Activated CD4-positive, alpha-beta T cell treated with anti-CD3 and anti-CD28 coated beads for 4 hours (primary cell): ENCODE measurements at places on chromosomes 2 and 18.

DNA sequence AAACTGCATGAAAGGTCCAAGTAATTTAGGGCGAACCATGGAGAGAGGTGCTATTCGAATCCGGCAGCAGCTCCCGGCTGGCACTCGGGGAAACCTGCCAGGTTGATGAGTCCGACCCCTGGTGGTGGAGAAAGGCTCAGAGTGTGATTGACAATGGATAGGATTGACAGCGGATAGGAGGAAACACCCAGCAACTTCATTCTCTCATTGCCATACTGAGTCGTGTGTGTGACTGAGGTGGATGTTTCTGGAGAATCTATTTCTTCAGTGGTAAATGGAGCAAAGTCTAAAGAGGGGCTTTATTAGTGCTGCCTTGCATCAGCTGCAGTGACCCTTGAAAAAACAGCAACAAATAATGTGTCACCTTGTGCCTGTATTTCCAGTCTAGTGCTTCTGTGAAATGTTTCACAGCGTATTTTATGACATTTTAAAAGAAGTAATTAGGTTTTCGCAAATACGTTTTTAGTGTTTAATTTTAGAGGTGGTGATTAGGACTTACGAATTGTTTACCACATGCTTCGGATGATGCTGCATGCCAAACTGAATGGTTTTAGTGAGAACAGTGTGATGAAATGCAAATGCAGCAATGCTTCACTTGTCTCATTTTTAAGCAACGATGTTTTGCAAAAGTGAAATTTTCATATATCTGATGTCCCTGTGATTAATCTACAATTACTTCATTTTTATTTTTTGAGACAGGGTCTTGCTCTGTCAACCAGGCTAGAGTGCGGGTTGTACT is 102.0 kb downstream of the DCDC2C start:
- no peak for DNase-seq

GRCh38 chr18:60350150-60350549 is 22.4 kb downstream of the MC4R start:
- no peak for DNase-seq

GRCh38 chr2:129798301-129798581 is 181.2 kb upstream of the RAB6C start:
- DNase-seq, result no peak

DNA sequence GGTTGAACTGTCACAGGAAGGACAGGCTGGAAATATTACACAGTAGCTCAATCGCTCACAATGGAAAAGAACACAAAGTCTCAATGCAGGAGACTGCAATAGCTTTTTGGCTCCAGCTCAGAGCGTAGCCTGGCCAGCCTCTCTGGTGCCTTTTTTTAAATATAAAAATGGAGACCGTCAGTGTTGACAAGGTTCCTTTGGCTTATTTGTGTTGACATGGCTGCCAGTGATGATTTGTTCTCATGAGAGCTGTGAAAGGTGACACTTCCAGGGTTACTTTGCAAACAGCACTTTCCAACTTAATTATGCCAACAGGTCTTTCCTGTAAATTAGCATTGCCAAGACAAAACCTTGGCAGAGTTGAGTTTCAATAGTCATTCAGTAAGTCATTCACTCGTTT is 70.8 kb downstream of the KCNE4 start:
- DNase-seq, result no peak

- DNase-seq, result no peak
These were observed 210.7 kb downstream of the MTX2 start for GRCh38 chr2:176479961-176480360.

DNA sequence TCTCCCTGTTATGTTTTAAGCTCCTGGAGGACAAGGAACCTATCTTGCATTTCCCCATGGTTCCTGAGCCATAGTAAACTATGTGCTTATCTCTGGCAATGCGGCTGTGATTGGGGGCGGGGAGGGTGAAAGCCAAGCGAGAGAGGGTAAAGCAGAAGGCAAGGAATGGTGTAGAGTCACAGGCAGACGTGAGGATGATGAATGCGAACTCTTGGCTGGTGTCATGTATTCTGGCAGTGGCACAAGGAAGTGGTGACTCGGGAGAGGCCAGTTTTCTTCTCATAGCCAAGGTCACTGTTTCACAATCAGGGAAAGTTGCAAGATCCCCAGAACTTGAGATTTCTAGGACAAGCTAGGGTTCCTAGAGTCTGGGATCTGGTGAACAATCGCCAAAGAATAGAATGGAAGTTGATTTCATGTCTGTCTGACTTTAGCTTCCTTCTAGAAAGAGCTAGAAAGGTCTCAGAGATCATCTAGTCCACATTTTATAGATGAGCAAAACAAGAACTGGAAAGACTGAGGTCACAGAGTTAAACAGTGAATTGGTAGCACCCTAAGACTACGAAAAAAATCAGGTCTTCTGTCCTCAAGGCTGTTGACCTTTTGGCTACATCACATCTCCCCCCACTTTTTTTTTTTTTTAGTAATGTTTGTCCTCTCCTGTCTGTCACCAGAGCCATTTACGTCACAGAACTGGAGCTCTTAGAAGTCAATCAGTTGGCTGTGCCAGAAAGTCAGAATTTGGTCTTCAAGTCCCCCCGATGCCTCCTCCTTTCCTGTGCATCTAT is 137.0 kb downstream of the BCL11A start:
- no peak for DNase-seq

DNA sequence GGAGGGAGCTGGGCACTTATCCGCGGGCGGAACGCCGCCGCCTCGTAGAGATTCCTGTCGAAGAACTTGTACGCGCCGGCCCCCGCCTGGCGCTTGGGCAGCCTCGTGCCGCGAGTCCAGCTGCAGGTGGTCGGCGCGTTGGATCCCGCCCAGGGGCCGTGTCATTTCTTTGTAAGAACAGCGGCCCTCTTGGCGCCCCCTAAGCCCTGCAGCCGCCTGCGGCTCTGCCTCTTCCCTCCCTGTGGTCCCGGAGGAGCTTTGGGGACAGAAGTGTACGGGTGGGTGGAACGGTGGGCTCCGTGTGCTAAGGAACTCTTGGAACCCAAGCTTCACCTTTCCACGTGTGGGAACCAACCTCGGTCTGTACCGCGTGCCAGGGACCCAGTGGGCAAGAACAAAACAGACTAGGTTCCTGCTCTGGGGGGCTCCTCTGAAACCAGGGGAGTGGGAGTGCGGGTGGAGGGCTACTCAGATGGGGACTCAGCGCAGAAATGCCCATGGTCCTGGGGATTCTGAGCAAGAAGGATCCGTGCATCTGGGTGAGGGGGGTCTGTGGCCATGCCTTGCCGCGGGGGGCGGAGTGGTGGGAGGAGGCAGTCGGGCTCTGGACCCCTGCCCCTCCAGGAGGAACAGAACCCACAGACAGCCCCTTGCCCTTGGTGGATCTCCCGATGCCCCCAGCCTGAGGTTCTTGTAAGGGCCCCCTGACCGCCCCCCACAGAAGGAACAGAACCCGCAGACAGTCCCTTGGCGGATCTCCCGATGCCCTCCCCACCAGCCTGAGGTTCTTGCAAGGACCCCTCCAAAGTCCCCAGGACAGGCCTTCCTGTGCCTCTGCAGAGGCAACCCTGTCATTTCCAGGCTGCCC is 1.5 kb downstream of the GPC1 start:
- no peak for DNase-seq

GRCh38 chr2:239255628-239256349 is 145.0 kb downstream of the HDAC4 start:
- DNase-seq, result no peak

DNA sequence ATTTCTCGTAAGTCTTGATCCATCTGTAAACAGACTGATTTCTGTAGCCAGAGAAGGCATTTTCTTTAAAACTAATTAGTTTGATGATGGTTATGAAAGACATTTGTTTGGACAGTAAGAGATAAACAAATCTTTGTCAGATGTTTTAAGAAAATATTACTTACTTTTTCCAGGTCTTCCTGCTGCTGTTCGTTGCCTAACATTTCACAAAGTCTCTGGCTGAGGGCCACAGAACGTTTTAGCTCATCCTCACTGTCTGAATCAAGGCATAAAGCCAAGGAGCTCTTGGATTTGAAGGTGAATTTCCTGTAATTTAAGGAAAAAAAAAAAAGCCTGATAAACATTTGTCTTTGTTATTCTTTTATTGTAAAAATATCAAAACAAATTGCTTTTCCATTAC is 57.8 kb downstream of the VIL1 start:
- DNase-seq, result no peak

DNA sequence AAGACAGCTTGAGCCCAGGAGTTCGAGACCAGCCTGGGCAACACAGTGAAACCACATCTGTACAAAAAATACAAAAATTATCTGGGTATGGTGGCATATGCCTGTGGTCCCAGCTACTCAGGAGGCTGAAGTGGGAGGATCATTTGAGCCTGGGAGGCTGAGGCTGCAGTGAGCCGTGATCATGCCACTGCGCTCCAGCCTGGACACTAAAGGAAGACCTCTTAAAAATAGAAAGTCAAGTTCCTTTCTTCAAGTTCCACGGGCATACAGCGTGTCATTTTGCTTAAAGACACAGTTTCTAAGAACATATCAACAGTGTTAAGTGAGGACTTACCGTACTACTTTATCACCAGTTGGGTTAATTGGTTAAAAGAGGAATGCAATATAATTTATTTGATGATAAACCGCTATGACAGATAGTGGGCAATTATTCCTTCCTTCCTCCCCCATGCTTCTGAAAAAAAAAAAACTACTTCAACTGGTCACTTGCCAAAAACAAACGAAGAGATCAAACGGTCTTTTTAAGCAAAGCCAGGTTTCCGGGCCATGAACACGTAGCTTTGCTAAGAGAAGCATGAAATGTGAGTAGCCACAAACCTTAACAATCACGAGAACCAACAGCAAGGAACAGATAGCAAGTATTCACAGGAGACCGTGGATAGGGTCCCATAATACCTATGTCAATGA is 21.4 kb downstream of the AP1S3 start:
- DNase-seq, result no peak

GRCh38 chr2:26459991-26460612 is 17.8 kb downstream of the OTOF start:
- no peak for DNase-seq

- DNase-seq, result no peak
These were observed 242.6 kb upstream of the OSR1 start for GRCh38 chr2:19600982-19601381.

DNA sequence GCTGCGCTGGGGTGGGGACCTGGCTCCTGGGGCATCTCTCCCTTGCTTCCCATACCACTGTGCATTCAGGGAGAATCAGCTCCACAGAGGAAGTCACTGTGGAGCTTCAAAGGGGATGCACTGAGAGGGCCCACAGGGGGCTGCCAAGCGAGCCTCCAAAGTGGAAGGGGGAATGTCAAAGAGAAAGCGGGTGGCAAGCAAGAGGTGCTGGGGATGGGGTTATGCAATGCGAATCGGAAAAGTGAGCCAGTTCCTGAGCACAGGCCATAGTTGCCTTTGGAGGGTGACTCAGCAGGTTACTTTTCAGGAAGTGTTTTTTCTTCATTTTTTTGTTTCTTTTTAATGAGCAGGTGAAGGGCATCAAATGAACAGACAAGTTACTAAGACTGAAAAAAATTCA is 17.6 kb downstream of the PMAIP1 start:
- DNase-seq, result no peak

DNA sequence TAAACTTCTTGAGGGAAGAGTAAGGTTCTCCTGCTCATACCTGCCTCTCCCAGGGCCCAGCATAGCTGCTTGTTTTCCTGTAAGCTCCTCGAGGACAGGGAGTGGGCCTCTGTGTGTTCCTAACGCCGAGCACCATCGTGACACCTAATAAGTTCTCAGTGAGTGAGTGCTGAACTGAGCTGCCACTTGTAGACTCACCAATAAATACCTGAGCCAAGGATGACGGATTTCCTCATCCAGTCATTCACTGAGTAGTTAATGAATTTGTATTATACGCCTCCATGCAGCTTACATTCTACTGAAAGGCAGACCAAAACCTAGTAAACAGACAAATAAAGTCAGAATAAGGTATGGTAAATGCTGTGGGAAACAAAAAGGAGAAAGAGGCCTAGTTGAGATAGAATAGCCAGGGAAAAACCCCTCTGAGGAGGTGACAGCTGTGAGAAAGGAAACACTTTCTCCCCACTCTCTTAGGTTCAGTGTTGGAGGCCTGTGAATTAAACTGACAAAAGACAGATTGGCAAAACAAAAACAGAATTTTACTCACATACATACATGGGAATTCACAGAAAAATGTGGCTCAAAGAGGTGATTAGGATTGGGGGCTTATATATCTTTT is 138.6 kb downstream of the B3GNT2 start:
- DNase-seq, result no peak

- DNase-seq, result peak; percentile 86
These were observed 135.4 kb upstream of the MGAT5 start for GRCh38 chr2:134118279-134119116.
